Cortex of kidney (tissue), 1 donor: ENCODE measurements at places on chromosomes 1 and 21.

DNA sequence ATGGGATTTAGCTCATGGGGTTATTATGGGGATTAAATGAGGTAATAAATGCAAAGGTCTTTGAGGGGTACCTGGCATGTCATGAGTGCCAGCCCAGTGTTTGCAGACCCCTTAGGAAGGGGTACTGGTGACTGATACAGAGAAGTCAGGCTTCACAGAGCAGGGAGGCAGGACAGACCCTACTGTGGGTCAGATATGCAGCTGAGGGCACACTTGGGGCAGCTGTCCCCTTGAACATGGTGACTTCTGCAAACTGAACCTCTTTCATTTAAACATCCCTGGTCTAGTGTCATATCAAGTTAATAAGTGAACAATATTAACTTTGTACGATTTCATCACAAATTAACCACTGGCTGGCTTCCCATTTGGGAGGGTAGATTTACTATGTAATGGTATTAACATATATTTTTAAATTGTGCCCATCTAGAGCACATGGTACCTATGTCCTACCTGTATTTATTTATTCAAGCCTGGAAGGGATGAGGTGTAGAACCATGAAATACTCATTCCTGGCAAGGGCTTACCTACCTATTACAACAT is 25.9 kb downstream of the STPG1 start:
- DNase-seq: no peak

GRCh38 chr1:2168535-2168934 is 26.0 kb downstream of the FAAP20 start:
- DNase-seq: no peak

- no peak for DNase-seq
These were observed 148.1 kb downstream of the RGS7 start for GRCh38 chr1:241208910-241209379.

DNA sequence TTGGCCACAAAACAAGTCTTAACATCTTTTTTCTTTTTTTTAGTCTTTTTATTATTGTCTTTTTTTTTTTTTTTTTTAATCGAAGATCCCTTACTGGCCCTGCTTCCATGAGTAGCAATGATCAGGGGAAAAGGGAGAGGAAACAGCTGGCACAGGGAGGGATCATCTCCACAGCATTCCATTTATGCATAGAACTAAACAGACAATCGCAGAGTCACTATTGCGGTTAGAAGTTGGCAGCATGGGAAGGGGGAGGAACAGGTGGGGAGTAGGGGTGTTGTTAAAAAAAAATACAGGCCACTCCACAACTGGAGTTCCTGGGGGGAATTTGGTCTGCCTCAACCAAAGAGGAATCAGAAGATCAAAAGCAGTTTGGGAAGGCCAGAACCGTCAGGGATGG is 55.4 kb downstream of the C1orf185 start:
- DNase-seq: no peak

- no peak for DNase-seq
These were observed 50.6 kb upstream of the NTPCR start for GRCh38 chr1:232899839-232900238.

DNA sequence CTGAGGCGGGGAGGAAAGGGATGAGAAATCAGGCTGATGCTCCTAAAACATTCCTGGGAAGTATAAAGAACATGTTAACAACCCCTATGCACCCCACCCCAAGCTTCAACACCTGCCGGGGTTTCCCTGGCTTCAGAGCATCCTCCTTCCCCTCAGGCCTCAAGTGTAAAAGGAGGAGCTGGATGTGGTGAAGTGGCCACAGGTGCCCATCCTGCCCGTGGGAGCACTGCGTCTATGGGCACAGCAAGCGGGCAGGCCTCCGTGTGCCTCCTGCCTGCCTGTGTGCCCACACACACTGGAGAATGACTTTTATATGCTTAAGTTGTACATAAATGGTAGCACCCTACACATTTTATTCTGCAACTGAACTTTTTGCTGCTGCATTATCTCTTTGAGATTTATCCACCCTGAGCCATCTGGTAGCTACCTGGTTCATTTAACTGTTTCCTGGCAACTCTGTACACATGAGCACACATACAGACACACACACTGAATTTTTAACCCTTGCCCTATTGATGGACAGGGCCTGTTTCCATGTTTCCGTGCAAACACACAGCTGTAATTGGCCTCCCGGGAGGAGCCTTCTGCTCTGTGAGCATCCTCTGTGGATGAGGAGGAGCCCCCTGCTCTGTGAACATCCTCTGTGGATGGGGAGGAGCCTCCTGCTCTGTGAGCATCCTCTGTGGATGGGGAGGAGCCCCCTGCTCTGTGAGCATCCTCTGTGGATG is 13.4 kb upstream of the FTCD start:
- DNase-seq: no peak
